ENCODE measurements at places on chromosomes 3 and 15.

GRCh38 chr15:69861331-69862171 lies 236.2 kb downstream of the TLE3 start:
- DNase-seq: peak; percentile 18

- DNase-seq: peak; percentile 77
Measured at GRCh38 chr15:68524753-68525584, 53.8 kb upstream of the CORO2B start.

GRCh38 chr3:29099296-29099695 lies 181.6 kb upstream of the RBMS3 start:
- DNase-seq: no peak

DNA sequence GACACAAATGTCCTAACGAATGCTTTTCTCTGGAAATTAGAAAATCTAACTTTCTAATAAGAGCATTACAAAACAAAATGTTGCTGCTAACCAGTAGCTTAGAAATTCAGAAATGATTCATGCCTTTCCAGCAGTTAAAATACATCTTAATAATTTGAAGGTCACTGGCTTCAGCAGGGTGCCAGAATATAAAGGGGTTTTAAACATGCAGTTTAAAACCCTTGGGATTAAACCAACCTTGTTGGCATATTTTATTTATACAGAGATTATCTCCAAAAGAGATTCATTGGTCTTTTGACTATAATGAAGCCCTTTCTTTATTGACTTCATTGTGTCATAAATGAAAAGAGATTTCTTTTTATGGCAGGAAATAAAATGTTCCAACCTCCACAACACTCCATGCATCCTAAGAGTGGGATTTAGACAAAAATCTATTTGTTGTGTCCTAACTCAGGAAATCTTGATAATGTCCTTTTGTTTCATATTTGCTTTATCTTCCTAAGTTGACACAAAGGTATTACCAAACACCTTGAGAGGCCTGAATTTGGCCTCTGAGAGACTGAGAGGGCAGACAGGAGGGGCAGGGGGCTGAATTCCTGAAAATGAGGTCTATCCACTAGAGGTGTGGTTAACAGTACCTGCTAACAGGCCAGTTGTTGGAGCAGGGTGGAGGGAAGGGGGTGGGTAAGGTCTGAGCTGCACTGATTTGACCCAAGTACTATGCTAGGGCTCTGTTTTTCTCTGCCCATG lies 124.4 kb downstream of the FEZF2 start:
- DNase-seq: no peak

- peak; percentile 93 for DNase-seq
Measured at GRCh38 chr3:13895155-13896105, 15.6 kb upstream of the WNT7A start.

GRCh38 chr3:103134023-103134724 lies 699.4 kb downstream of the ZPLD1 start:
- DNase-seq: no peak

- DNase-seq: peak; percentile 26
Measured at GRCh38 chr3:122356402-122356801, 26.6 kb downstream of the MIX23 start.
